Fibroblast of skin of left quadriceps (primary cell): ENCODE measurements at places on chromosomes 6 and 20.
A peak's percentile ranks its signal among the peaks of the same experiment; 100 is the strongest.

GRCh38 chr6:125766641-125767040 is 17.2 kb downstream of the HEY2 start:
- no peak for DNase-seq

DNA sequence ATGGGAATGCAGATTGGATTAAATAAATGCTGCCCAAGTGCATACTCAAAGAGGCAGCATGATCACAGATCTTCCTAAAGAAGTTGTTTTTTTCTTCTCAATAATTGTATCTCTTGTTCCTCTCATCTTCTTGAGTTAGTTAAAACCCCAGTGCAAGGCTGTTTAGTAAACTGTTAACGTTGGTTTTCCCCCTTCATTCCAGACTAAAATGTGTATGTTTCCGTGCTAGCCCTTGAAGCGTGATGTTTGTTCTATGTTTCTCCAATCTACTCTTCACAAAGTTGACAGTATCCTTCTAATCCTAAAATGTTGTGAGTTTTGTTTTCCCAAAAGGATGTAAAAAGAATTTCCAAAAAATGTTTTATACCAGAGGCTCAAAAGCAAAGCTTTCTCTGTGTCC is 15.6 kb downstream of the CYP24A1 start:
- no peak for DNase-seq

- DNase-seq, result no peak
Observed at GRCh38 chr6:134410541-134410940, 92.6 kb upstream of the SGK1 start.

GRCh38 chr20:51995551-51995951 is 193.2 kb upstream of the SALL4 start:
- DNase-seq, result peak; percentile 45

DNA sequence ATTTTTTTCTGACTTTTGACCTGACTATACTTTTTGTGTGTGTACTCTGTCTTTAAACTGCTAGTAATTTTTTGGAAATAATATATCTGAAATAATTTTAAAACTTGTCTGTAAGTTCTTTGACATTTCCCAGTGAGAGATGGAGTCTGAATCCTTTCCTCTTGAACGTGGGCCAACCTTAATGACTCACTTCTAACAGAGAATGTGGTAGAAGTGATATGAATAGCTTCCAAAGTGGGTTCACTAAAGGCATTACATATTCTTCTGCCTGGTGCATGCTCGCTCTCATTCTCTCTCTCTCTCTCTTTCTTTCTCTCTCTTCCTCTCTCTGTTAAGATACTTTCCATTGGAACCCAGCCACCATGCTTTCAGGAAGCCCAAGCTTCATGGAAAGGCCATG is 108.7 kb upstream of the FERMT1 start:
- DNase-seq, result no peak

GRCh38 chr6:46293641-46294316 is 123.0 kb upstream of the ENPP5 start:
- no peak for DNase-seq

DNA sequence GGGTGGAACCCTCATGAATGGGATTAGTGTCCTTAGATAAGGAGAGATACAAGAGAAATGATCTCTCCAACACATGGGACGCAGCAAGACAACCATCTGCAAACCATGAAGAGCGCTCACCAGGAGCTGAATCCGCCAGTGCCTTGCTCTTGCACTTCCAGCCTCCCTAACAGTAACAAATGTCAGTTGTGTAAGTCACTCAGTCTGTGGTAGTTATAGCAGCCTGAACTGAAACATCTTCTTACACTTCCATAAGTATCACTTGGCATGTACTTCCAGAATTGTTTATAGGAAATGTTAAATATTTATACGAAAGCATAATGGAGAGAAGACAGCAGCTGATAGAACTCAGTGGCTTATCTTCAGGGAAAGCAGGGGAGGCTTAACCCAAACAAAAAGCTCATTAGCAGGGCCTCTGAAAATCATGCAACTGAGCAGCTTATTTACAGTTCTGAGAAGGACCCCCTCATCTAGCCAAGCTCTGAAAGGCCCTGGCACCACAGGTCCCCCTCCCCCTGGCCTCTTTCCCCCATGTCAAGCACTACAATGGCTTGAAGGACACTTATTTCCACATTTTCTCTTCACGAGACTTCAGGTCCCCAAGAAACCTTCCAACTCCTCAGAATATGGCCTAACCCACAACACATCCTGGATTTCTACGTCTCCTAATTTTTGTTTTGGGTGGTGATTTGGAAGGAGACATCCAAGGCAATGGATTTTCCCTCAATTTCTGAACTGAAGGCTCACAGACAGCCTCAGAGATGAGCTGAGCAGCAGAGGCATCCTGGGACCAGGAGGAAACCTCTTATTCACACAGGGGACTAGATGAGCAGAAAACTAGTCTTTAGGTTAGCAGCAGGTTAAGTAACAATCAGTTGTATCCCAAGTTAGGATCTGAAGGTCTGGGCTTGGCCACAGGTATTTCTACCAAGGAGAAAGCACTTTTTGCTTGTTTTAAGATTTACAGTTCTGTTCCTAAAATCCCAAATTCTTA is 49.1 kb downstream of the GCLC start:
- no peak for DNase-seq

DNA sequence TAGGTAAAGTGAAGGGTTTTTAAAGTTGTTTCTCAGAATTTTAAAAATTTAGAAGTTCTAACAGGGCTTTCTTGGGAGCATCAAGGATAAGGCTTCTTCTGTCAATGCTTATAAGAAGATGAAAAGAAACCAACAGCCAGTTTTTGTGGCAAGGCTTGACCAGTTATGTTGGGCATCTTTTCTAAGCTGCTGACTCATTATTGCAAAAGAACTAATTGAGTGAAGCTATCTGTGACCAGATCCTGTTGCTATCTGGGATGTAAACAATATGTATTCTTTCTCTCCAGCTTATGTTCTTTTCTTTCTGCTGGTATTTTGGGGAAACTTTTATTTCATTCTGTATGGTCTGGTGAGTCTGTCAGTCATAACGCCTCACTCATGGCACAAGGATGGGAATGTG is 643.8 kb downstream of the HDGFL1 start:
- DNase-seq, result peak; percentile 1

GRCh38 chr6:159595173-159595572 is 97.9 kb downstream of the SOD2 start:
- DNase-seq, result no peak

- DNase-seq, result peak; percentile 47
Observed at GRCh38 chr6:148317739-148318138, 24.9 kb upstream of the SASH1 start.

- DNase-seq, result no peak
Observed at GRCh38 chr20:31716818-31717477, 5.7 kb downstream of the BCL2L1 start.
